Amniotic epithelial cell (primary cell): ENCODE measurements at places on chromosomes 2 and 18.
A peak's percentile ranks its signal among the peaks of the same experiment; 100 is the strongest.

DNA sequence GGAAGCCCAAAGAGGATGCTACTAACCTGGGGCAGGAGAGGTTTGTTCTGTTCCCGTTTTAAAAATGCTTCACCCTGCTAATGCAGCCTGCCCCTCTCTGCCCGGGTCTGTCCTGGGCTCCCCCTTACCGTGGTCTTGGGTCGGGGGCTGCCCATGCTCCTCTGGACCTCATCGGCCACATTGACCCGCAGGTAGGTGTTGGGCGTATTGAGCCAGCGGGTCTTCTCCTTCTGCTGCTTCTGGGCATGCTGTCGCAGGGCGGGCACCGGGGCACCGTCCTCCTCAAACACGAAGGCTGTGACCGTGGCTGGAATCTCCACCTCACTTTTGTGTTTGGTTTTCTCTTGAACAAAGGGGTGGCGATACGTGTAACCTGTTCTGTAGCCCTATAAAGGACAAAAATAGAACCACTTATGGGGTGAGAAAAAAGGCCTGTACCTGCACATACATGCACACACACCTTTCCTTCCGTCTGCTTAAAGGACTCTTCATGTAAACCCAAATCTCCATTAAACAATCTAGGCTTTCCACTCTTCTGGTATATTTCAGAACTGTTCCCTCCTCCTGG lies 89.3 kb downstream of the ADD2 start:
- no peak for DNase-seq

DNA sequence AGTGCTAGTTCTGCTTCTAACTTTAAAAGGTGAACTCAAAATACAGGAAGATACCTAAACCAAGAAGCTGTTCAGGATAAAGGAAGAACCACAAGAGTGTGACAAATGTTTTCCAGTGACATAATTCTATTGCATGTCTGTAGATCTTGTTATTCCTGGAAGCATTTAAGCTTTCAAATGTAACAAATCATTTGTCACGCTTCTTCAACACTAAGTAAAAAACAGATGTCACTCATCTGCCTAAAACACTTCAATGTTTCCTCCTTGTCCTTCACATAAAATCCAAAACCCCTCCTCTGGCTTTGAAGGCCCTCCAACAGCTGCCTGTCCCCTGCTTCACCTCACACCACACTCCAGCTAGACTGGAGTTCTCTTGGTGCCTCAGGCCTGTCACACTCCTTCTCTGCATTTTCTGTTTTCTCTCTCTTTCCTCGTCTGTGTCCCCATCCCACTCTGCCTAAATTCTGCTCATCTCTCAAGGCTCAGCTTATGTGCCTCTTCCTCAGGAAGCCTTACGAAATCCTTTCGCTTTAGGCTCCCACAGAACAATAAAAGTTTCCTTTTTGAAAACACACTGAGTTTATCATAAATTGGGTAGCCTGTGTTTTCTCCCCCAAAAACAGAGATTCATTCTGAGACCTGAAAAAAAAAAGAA lies 6.4 kb upstream of the CLEC4F start:
- DNase-seq, result no peak

GRCh38 chr2:122203523-122203922 lies 448.1 kb downstream of the TSN start:
- DNase-seq, result no peak

DNA sequence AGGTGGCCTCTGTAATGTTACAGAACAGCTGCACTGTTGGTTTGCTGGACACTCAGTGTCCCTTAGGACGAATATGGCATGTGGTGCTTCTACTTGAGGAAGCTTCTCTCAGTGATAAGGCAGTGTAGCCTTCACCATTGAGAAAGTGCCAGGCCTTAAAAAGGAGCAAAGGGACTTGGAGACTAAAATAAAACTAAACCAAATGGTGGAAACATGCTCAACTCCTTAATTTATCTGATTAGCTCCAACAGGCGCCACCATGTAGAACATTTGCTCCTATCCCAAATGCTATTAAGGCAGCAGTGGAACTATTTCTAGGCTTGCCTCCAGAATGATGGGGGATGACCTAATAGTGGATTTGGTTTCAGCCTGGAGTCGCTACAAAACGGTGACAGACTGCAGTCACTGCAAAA lies 77.5 kb upstream of the MYL1 start:
- no peak for DNase-seq

DNA sequence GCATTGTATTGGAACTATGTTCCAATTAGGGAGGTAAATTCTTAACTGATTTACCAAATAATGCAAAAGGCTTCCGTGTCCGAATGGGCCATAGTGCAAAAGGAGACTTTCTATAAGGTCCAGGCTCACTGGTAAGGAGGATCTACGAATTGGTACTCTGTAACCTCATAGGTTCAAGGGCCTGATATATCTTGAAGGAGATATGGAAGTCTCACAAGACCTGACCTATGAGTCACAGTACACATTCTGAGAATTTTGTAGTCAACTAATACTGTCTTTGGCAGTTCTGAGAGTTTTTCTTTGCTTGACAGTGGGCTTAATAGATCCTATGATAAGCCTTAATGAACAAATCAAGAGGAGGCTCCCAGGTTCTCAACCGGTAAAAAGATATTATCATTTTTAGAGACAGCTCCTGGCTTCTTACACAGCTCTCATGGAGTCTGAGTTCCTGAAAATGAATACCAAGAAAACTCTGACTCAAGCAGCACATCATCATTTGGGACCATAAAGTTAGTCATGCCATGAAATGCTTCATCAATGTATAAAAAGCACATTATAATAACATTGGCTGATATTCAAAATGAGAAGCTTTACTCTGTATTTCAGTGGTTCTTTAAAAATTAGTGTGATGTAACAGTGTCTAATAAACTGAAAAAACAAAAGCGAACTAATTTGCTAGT lies 1275.2 kb upstream of the CRIM1 start:
- DNase-seq, result no peak

DNA sequence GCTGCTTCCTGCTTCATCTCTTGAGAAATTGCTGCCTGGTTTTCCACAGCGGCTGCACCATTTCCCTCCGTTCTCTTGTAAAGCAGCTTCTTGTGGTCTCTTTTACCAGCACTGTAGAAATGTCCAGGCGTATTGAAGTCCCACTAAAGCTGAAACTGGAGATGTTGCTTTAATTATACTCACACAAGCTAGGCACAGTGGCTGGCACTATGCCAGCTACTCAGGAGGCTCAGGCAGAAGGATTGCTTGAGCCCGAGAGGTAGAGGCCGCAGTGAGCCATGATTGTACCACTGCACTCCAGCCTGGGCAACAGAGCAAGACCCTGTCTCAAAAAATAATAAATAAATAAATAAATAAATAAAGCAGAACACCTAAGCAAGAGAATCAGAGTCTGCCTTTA lies 19.2 kb upstream of the ATP9B start:
- DNase-seq, result no peak

DNA sequence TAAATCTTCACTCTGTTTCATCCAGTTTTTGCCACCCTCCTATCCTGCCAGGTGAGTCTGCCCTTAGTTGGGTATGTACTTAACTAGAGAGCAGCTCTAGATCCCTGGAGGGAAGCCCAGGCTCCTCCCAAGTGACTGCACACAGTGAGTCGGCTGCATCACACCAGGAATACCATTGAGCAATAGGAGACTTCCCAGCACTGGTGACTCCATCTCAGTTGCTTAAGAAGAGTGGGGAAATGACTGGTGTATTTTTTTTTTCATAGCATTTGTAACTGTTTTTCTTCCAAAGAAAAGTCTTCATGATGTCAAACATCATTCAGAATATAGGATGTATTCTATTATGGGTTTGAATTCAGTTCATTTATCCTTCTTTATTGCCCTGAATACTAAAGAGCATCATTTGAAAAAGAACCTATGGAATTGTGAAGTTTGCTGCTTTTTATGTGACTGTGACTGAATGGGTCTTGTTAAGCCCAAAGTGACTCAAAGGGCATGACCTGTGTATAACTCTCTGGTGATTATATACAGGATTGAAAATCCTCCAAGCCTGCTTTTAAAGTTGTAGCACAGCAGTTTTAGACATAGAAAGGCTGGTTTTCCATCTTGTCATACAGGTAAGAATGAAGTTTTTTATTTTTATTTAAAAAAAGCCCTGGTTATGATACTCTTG lies 84.3 kb downstream of the MAP3K20 start:
- peak; percentile 99 for DNase-seq

DNA sequence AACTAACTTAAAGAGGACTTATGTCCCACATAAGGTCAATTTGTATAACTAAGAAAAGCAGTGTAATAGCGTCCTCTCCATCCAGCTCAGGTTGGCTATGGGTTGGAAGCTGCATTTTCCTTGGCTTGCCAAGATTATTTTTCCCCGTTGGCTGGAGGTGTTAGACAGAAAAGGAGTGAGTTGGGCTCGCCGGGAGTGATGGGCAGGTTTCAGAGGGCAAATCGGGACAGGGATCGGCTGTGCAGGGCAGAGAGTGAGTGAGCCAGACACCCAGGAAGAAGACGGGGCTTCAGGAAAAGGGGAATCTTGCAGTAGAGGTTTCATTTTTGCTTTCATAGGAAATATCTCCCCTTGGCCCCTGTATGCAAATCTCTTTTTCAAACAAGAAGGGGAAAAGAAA lies 41.5 kb upstream of the MAP3K20 start:
- no peak for DNase-seq

- no peak for DNase-seq
Measured at GRCh38 chr2:140013545-140014203, 1233.5 kb upstream of the NXPH2 start.

- DNase-seq, result no peak
Measured at GRCh38 chr2:136310005-136310495, 192.1 kb upstream of the CXCR4 start.

DNA sequence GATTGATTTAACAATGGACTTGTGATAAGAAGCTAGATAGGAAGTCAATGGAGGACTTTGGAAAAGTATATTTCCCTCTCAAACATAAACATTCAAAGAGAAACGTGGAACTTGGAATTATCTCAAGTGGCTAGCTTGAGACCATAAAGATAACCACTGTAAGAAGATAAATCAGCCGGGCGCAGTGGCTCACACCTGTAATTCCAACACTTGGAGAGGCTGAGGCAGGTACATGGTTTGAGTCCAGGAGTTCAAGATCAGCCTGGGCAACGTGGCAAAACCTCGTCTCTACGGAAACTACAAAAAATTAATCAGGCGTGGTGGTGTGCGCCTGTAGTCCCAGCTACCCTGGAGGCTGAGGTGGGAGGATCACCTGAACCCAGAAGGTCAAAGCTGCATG lies 405.9 kb upstream of the ACVR2A start:
- DNase-seq, result no peak

GRCh38 chr2:160252278-160252887 lies 52.3 kb upstream of the ITGB6 start:
- DNase-seq, result no peak

DNA sequence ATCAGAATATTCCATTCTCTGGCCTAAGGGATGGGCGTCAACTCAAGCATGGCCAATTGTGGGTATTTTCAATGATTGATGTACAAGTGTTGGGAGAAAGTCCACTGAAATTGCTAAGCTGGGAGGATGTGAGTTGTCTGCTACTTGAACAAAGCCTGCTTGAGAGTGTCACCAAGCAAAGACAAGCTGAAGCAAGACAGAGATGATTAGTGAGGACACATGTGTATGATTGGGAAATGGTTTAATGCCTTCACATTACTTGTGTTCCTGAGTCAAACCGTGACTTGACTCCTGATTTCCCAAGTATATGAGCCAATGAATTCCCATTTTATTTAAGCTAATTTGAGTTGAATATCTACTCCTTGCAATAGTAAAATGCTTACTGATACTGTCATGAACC lies 23.7 kb upstream of the NRP2 start:
- DNase-seq, result no peak

DNA sequence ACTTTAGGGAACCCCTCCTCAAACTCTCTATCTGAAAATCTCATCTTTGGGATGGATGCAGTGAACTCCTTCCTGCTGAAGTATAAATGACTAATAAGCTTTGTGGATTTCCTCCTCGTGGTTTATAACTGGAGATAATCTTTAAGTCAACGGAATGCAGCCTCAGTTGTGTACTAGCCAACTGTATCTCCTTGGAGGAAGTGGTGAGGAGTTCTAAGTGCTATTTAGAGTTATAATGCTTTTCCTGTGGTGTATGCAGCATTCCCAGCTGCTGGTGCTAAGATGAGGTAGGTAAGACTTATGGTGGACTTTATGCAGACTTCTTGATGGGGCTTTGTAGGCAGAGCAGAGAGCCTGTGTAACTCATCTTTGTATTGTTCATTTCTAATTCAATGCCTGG lies 90.9 kb downstream of the LYPD6B start:
- peak; percentile 86 for DNase-seq

GRCh38 chr2:14137643-14138042 lies 494.9 kb upstream of the LRATD1 start:
- no peak for DNase-seq

DNA sequence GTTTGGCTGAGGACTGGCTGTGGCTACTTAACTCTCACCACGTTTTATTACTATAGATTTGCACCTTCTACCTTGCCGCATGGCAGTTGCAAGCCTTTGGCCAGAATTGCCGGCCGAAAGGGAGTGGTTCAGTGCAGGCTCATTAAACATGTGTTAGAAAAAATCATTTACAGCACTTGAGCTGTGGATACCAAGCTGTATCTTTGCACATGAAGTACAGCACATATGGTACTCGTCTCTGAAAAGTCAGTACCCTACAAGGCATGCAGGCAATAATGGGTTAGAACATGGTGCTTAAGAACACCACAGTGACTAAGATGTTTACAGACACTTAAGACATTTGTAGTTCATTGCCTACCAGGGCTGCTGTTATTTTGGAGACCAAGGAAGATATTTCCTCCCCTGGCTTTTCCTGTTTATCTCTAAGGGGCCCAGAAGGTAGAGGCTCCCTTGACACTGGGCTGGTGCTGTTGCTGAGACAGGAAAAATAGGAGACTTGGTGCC lies 103.1 kb downstream of the ZNF532 start:
- DNase-seq, result peak; percentile 82

DNA sequence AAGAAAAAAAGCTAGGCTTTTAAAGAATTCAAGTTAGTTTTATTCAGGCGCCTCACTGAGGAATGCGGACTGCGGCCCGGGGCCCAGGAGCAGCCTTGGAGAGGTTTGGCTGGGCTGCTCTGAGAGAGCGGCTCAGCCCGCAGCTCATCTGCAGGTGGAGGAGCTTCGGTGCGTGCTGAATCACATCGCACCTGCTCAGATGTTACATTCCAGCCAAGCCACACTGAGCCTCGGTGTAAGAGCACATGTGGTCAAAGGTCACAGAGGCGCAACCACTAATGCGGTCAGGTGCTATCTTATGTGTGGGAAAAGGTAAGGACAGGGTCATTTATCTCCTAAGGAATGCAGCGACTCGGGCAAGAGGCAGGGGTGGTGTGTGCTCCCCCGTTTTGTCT lies 17.1 kb upstream of the CNDP1 start:
- DNase-seq, result no peak

DNA sequence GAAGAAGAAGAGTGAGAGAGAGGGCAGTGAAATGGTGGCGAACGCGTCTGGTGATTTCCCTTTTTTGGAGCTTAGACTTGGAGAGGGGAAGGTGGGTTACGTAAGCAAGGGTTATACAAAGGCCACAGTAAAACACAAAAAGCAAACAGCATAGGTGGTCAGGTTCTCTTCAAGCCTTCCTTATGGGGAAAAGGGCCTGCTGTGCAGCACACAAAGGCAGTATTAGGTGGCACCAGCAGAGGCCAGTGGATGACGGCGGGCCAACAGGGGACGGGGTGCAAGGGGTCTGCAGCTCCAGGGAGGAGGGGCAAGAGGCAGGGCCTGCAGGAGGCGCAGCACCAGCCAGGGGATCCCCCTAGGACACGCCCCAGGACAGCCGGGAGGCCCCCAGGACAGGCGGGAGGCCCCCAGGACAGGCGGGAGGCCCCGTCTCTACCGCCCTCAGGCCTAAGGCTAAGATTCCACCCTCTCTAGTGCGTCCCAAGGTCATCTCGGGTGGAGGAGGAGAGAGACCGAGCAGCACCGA lies 32.6 kb upstream of the NPC1 start:
- peak; percentile 46 for DNase-seq
